ENCODE measurements at places on chromosomes 16 and 17.
A peak's percentile ranks its signal among the peaks of the same experiment; 100 is the strongest.

DNA sequence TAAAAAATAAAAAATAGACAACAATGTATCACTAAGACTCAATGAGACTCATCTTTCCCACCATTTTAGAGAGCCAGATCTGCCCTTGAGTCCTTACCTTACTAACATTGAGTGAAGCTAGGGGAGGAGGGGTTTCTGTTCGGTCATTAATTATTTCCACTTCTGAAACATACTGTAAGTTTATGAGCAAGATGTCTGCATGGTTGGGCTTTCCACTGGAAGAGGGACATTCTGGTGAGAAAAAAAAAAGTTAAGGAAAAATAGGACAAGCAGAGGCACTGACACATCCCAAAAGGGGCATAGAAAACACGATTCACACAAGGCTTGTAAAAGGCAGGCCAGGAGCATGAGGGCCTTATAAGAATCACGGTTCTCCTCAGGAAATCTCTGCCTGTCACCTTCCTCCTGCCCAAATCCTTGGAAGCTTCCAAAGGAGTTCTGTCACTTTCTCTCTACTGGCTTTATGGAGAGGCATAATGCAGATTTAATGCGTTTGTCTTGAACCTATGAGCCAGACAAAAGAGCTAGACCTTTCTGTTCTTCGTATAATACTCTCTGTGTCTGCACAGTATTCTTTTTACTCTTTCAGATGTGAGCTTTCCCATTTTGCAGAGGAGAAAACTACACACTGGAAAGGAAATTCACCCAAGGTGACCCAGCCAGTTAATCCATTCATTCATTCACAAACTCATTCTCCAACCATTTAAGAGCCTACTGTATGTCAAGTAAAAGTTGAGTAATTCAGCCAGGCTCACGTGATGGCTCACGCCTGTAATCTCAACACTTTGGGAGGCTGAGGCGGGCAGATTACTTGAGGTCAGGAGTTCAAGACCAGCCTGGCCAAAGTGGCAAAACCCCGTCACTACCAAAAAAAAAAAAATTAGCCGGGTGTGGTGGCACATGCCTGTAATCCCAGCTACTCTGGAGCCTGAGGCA lies 2.5 kb downstream of the LSM12 start:
- DNase-seq: no peak

DNA sequence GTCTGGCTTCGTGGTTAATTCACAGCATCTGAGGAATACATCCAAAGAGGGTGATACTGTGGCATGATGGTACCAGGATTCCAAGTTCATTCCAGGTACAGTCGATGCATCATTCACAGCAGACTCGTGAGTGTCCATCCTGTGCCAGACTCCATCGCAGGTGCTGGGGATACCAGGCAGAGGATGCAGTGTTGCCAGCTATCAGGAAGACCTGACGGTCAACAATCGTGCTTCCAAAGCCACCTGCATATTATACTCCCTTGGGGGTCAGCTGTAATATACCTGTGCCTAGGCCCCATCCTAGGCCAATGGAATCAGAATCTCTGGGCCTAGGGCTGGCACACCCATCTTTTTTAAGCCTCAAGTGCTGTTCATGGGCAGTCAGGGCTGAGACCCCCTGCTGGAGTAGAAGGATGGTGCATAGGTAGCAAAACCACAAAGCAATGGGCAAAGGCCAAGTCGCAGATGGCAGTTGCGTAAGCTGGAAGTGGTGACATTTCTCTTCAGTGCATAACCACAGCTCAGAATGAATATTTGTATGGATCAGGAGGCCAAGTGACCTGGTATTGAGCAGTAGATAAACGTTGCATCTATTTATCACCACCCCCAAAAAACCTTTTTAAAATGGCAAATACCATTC lies 42.9 kb upstream of the C16orf78 start:
- DNase-seq: peak; percentile 9

GRCh38 chr16:54171626-54172537 lies 114.7 kb downstream of the IRX3 start:
- no peak for DNase-seq

- DNase-seq: no peak
These were observed 7.2 kb downstream of the EEF2K start for GRCh38 chr16:22213236-22213635.

DNA sequence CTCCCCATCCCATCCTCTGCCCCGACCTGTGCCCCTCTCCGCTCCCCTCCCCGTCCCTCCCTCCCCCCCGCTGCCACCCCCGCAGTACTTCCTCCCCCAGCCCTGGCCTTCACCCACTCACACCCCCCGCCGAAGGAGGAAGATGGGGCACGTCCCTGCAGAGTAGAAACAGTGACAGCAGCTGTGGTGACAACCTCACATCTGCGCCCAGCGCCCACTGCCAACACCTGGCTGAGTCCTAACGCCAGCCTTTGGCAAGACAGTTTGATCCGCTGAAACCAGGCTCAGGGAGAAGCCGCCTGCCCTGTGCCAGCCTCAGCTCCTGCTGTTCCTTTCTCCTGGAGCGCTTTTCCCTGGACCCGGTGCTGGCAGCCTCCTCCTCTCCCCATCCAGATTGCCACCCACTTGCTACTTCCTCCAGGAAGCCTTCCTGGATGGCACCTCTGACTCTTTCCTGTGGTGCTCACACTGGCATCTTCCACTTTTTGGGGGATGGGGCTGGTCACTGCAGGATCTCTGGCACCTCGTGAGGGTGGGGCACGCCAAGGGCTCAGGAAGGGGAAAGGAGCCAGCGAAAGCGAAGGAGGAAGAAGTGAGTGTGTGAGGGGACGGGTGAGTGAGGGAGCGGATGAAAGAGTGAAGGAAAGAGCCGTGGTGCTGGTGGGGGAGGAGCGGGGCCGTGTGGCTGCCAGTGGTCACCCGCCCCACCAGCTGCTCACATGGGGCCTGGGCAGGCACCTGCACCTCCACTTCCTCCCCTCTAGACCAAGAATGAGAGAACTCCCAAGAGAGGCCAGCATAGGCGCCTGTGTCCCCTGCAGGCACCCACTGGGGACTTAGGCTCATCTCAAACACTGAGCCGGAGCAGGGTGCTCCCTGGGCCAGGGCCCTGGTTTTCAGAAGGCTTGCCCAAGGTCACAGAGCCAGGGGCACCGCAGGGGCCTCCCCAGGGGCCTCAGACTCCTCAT lies 27.0 kb downstream of the ZFPM1 start:
- DNase-seq: no peak

- DNase-seq: peak; percentile 86
These were observed 3.9 kb downstream of the SEPTIN1 start for GRCh38 chr16:30378236-30379157.

- no peak for DNase-seq
These were observed 40.5 kb downstream of the DNAH9 start for GRCh38 chr17:11638700-11639265.

DNA sequence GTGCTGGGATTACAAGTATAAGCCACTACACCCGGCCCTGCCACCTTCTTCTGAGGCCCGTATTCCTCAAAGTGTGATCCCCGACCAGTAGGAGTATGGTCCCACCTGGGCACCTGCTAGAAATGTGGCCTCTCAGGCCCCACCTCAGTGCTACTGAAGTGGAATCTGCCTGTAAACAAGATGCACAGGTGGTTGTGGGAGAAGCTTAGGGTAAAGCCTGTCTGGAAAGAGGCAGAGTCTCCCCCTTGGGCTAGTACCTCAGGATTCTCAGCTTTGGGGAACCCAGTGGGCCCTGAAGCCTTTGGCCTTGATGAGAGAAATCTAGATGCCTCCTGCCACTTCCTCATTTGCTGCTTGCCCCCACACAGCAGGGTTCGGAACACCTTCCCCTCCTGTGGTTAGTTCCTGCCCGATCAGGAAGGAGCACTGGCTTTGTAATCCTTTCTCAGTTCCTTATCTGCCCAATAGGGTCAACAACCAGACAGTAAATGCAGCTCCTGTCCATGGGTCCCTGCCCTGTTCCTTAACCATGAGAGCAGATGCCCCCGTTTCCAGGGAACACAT lies 25.2 kb downstream of the TK2 start:
- no peak for DNase-seq

- DNase-seq: no peak
These were observed 2.6 kb downstream of the BAIAP3 start for GRCh38 chr16:1335996-1336395.

DNA sequence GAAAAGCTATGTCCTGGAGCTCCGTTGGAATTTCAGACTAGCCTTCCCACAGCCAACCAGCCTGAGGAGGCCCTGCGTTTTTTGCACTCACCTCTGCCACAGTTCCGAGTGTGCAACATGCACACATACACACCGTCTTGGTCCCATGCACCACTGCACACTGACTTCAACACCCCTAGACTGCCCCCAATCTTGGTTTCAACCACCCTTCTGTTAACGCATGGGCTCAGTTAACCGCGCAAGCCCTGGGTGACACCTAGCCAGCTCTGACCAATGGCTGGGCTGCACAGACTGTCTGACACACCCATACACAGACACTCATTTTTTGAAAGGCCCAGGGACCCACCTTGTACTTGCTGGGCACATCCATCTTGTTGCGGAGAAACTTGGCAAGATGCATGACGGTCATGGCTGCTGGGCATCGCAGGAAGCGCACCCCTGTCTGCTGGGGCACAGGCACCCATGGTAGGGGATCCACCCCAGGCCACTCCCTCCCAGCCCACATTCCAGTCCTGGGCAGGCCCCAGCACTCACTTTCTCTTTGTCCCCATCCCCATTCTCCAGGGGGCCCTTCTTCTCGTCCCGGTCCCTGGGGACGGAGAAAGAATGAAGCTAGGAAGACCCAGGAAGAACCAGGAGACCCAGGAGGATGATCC lies 8.0 kb downstream of the CISD3 start:
- DNase-seq: no peak

DNA sequence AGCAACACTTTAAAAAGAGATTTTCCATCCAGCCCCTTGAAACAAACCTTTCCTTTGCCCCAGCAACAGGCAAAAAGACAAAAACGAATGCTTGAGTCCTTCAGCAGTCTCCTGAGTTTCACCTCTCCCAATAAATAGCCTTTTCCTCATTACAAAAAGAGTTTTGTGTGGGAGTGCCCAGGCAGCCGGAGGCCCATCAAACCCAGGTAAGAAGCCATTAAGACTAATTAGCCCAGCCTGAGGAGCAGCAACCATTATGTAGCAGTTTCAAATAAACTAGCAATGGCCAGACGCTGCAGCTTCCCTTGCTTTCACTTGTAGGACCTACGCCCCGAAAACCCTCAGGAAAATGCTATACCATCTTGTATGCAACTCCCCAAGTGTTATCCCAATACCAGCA lies 15.6 kb downstream of the GAS7 start:
- DNase-seq: no peak

- DNase-seq: no peak
These were observed 3.0 kb downstream of the C16orf54 start for GRCh38 chr16:29742683-29743275.

- DNase-seq: no peak
These were observed 37.8 kb downstream of the SEC14L1 start for GRCh38 chr17:77178563-77178962.

DNA sequence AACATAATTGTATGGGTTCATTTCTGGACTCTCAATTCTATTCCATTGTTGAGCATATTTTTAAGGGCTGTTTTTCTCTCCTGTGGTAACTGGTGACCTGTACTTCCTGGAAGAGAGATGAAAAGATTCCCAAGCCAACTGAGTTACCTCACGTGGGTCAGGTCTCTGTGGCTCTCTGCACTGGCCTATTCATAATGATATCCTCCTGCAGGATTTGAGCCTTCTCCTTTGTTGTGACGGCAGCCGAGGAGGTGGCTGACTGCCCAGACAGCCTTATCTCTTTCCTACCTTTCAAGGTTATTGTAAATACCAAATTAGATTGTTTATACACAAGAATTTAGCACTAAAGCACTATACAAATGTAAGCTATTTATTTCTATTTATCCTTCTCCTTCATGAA lies 2.7 kb upstream of the ACE start:
- DNase-seq: no peak

- DNase-seq: no peak
These were observed 9.0 kb downstream of the CUEDC1 start for GRCh38 chr17:57945996-57946797.

DNA sequence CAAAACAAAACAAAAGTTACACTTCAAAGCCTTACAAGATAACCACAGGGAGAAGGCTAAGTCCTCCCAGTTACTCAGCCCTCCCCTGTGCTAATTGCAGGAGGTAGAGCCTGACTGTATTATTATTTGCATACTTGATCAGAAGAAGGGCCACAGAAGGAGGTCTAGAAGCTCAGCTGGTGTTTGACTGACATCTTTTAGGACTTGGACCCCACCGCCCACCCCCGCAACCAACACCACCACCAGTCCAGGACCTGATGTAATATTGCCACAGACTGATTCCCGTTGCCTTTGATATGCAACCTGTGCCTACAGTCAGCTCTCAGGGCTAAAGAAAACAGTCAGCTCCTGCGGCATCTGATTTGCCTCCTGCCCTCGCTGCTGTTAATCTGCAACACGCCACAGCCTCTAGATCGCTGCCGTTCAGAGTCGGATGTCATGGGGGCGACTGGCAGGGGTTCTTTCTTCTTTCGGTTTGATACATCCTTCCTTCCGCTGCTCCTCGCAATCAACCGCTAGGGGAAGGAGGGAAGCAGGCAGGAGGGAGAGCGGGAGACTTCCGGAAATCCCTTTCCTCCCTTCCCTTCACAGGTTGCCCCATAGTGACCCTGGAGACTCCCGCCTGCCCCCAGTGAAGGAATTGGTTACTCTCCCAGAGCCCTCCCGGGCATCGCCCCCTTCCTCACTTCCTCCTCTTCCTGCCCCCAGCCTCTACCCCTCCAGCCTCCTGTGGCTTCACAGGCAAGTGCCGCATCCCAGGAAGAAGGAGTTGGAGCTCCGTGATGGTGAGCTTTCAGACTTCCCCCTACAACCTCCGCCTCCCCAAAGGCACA lies 90.5 kb upstream of the SOX9 start:
- DNase-seq: no peak

GRCh38 chr16:89536371-89536770 lies 24.1 kb upstream of the RPL13 start:
- DNase-seq: no peak

DNA sequence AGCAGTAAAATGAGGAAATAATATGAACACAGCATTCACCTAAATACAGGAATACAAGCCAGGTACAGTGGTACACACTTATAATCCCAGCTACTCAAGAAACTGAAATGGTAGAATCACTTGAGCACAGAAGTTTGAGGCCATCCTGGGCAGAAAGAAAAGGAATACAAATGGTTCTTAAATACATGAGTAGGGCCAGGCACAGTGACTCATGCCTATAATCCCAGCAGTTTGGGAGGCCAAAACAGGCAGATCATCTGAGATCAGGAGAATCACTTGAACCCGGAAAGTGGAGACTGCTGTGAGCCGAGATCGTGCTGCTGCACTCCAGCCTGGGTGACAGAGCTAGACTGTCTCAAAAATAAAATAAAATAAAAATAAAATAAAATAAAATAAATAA lies 23.0 kb upstream of the SMG8 start:
- DNase-seq: no peak

DNA sequence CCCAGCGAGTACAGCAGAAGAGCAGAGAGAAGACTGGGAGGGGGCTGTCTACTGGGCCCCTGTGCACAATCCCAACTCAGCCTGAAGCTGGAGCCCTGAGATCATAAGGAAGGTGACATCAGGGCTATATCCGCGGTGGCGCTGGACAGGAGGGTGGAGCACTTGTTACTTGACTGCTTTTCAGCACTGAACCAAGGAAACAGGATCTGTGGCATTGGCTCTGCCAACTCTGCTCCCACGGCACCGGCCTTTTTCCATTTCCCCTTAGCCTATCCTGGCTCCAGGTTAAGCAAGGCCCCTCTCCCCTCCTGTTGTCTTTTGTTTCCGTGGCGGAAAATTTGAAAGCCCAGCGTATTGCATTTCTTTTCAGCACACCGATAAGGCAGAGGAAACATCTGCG lies 125.0 kb upstream of the IRX3 start:
- no peak for DNase-seq

- no peak for DNase-seq
These were observed 27.5 kb downstream of the GTF3C1 start for GRCh38 chr16:27522173-27522707.

- peak; percentile 47 for DNase-seq
These were observed 14.2 kb downstream of the C16orf82 start for GRCh38 chr16:27080895-27081294.

All from HuH-7 (cell line).